Left lung (tissue), 14 donors: ENCODE measurements at places on chromosomes 6 and 20. TPM values are rescaled to one million over a fixed set of nuclear protein-coding genes. Genes with fewer than 3 reads are reported as not detected.

GRCh38 chr6:27168586-27169443 lies 78.7 kb upstream of the PRSS16 start:
- no peak for DNase-seq

GRCh38 chr20:62142252-62143080 lies 728 bp downstream of the PSMA7 start:
- no peak for DNase-seq

GRCh38 chr6:95263840-95264239 lies 313.5 kb upstream of the MANEA start:
- no peak for DNase-seq

DNA sequence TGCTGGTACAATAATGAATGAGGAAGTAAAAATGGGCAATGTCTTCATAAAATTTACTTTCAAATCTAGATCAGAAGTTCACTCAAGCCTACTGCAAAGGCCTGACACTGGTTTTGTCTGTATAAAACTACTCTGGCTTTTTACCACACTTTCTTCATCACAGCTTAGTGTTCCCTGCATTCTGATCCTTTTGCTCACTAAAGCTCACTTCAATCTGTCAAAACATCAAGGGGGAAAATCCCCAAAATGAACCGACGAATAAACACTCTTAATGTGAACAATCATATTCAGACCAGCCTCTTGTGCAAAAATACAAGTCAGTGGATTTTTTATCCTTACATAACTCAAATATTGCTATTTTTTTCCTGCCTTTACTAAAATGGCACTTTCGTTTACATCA lies 98.5 kb downstream of the PRDM1 start:
- DNase-seq, result no peak

Gene FAM83B
- 2.9 TPM for polyA plus RNA-seq

Gene SEMG1
- polyA plus RNA-seq, result not detected
